Activated T-helper 1 cell treated with anti-CD3 and anti-CD28 coated beads, Interleukin-12 subunit alpha, Interleukin-12 subunit beta, Interleukin-2, Interleukin-4 antibody, amounts not matched to agents 30 ng/mL and 10 ng/mL and 1 ng/mL, durations not matched to agents 14 hours and 24 hours and 36 hours (primary cell): ENCODE measurements at places on chromosomes 7 and 10. TPM values are rescaled to one million over a fixed set of nuclear protein-coding genes. Genes with fewer than 3 reads are reported as not detected.

C10orf105 gene
- total RNA-seq: 0.18 and 0.32 TPM in 2 replicates

AEBP1 gene
- 17.0 and 17.2 TPM in 2 replicates for total RNA-seq

MAGI2 gene
- 0.10 and 0.17 TPM in 2 replicates for total RNA-seq

CFAP69 gene
- total RNA-seq: not detected in 2 replicates

ICA1 gene
- 1.9 and 2.3 TPM in 2 replicates for total RNA-seq

PNLIP gene
- total RNA-seq: not detected in 2 replicates

OPALIN gene
- total RNA-seq: not detected in 2 replicates

VWA2 gene
- total RNA-seq: not detected in 2 replicates

LRRC18 gene
- not detected in 2 replicates for total RNA-seq

DNA sequence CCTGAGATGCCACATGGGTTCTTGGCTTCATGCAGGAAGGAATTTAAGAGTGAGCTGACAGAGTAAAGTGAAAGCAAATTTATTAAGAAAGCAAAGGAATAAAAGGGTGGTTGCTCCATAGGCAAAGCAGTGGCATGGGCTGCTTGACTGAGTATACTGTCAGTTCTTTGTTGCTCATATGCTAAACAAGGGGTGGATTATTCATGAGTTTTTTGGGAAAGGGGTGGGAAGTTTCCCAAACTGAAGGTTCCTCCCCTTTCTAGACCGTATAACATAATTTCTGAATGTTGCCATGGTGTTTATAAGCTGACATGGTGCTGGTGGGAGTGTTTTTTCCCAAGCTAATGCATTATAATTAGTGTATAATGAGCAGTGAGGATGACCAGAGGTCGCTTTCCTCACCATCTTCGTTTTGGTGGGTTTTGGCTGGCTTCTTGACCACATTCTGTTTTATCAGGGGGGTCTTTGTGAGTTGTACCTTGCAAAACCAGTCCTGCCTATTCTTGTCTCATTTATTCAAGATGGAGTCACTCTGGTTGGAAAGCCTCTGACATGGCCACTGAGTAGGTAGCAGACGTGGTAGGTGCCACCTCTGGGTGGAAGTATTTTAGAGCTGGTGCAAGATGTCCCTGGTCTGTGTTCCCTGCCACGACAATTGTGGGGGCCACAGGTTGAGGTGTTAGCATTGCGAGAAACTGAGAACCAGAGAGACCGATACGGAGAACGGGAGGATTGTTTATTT lies 107.5 kb upstream of the SDK1 start:
- no peak for DNase-seq

DNA sequence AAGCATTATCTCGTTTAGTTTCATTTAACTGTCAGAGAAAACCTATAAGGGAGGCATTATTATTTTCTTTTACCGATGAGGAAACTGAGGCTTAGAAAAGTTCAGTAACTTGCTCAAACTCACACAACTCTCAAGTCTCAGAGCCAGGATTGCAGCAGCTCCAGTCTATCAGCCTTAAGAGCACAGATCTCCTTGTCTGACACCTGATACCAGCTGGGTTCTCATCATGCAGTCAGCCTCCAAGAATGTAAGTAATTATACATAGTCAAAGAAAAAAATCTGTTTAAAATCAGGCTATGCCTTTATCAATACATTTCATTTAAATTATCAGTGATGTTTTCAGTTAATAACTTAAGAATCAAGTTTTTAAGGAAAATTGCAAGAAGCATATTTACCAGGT lies 236.6 kb upstream of the TCF7L2 start:
- DNase-seq: no peak

DNA sequence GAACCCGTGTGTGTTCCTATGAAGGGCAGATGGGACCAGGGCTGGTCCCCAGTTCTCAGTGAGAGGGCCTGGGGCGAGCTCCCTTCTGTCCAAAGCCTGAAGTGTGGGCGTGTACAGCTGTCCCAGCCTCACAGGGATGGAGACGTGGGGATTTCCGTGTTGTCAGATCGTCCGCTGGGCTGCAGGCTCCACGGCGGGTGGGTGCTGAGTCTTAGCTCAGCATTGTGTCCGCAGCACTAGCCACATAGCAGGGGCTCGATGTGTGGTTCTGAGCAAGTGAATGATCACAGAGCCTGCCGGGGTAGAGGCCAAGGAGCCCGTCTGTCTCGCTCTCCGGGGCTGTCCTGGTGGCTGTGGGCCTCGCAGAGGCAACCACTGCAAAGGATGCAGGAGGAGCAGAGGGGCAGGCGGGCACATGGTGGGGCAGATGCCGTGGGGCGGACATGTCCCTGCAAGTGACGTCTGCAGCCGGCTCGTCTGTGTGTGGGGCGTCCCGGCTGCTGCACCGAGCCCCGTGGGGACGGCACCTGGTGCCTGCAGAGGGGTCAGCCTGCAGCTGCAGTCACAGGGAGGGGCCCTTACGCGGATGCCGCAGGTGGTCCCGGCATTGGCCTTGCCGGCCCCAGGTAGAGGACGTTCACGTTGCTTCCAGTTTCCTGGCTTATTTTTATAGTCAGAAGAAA lies 30.9 kb downstream of the FAM20C start:
- DNase-seq: no peak
